ENCODE measurements at places on chromosomes 13 and 19.

DNA sequence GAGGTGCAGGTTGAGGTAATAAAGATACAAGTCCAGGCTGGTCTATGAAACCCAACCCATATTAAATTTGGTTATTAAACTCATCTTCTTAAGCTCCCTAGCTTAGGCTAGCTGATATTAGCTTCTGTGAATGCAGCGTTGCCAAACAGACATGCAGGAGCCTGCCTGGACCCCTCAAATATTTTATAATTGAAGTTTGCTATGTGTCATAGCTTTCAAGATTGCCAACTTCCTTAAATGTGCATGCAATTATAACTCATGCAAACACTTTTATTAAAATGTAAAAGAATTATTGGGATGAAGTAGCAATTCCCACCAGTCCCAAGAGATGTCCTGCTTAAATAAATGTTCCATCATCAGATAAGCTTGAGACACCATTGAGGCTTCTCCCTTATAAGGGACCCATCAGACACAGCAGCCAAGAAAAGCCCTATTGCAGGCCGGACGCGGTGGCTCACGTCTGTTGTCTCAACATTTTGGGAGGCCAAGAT, 51.3 kb downstream of the MBNL2 start:
- no peak for DNase-seq

DNA sequence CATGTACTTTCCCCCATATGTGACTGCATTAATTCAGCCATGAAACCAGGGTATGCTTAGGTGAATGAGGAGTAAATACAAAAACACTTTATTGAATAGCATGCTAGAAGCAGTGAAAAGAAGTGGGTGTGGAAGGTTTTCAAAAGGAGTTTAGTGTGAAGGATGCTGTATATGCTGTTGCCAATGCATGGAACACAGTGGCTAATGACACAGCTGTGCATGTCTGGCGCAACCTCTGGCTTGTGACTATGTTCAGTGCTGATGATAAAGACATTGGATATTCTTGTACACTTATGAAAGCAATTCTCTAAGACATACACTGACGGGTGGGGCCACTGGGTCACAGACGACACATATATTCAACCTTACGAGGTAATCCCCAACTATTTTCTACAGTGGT, 55.2 kb downstream of the SOX21 start:
- no peak for DNase-seq

DNA sequence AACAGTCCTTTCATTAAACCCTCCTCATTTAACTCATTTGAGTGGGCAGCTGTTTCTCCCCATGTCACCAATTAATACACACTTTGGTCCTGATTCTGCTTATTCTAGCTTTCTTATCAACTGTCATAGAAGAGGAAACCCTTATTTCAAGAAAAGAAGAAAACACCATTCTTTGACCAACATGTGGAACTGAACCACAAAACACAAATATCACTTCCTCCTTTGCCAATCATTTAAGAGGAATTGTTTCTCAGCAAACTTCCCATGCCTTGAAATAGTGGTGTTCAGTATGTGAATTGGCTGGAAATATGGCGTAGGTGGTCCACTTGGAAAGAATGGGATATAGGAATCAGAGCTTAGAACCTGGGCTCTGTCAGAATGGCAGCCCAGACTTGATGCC, 20.4 kb downstream of the MBD3L2B start:
- DNase-seq, result no peak

GRCh38 chr19:48872182-48872883, at the start of gene PPP1R15A:
PPP1R15A (plus strand) TSS chr19:48872421; CDS start chr19:48873234, 813 bp downstream.
- DNase-seq, result peak; percentile 93

DNA sequence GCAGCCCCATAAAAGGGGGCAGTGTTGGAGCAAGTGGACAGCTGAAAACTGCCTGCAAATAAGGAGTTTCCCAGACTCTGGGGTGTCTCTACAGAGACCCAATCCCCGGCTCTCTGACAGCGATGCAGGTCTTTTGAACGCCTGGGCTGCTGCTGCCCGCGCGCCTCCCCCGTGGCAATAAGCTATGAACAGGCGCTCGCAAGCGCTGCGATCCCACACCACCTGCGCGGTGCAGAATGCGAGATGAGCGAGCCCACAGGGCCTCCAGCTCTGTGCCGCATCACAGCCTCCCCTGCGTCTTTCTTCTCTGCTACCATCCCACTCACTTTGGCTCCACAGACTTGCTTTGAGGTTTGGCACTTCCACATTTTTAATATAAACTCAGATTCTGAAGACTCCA, 62.3 kb downstream of the KCTD15 start:
- DNase-seq, result no peak

GRCh38 chr13:110627351-110627750, 12.0 kb downstream of the NAXD start:
- no peak for DNase-seq

GRCh38 chr19:35011737-35012682, 11.9 kb downstream of the GRAMD1A start:
- no peak for DNase-seq

- DNase-seq, result no peak
These were observed 38.0 kb downstream of the STK24 start for GRCh38 chr13:98538876-98539275.

Data from GDM1 (cell line).